ENCODE measurements at places on chromosomes 4 and X.

DNA sequence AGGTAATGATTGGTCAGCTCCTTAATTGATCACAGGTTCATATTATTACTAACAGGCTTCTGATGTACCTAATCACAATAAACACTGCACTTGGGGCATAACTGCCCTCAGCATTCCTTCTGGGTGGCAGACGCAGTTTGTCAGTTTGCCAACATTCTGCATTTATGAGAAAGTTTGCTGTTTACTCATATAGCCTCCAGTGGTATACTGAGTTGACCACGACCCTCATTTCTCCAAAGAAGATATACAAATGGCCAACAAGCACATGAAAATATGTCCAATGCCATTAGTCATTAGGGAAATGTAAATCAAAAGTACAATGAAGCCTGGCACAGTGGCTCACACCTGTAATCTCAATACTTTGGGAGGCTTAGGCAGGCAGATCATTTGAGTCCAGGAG lies 26.3 kb downstream of the EFHC2 start:
- DNase-seq, result no peak

DNA sequence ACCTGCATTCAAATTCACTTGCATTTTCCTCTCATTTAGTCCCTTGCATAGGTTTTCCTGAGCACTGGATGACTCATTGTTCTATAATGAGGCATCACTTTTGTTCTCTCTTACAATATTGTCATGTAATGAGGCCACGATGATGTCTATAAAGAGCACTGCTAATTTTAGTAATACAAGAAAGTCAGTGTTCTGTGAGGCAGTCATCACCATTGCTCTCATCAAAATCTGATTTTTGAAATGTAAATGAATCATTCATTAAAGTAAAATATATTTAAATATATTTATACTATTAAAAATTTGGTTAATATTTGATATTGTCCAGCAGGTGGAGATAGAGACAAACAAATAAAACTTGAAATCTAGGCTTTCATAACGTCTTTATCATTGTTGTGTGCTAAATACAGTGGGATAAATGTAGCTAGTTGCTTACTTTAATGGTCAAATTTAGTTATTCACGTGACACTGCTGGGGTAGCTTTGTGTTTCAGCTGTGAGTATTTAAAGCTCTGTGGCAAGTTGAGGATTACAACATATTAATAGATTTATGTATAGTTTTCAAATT lies 15.4 kb downstream of the HMGB2 start:
- no peak for DNase-seq

- DNase-seq, result no peak
Observed at GRCh38 chrX:70208479-70208878, 26.0 kb upstream of the AWAT1 start.

- DNase-seq, result no peak
Observed at GRCh38 chrX:96372313-96373046, 312.2 kb upstream of the DIAPH2 start.

DNA sequence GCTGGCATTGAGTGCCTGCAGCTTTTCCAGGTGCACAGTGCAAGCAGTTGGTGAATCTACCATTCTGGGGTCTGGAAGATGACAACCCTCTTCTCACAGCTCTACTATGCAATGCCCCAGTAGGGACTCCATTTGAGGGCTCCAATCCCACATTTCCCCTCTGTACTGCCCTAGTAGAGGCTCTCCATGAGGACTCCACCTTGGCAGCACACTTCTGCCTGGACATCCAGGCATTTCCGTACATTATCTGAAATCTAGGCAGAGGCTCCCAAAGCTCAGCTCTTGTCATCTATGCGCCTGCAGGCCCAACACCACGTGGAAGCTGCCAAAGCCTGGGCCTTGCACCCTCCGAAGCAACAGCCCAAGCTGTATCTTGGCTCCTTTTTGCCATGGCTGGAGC lies 8.4 kb upstream of the SMAD1 start:
- no peak for DNase-seq

DNA sequence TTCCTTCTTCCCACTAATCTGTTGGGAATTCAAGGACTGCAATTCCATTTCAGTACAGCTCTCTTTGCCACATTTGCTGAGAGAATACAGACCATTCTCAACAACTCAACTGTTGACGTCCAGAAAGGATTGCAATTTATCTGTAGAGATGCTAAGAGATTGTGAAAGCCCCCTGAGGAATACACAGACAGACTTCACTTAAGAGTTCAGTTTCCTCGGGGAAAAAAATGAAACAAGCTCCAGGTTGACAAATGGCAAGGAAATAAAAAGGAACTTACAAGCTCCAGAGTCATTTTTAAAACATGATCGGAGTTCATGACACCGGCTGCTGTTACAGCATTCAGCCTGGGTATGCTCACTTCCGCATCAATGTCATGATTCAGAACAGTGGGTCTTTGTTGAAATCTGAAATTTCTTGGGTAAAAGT lies 13.8 kb downstream of the TLR10 start:
- no peak for DNase-seq
